ENCODE measurements at places on chromosomes 2 and 18.

DNA sequence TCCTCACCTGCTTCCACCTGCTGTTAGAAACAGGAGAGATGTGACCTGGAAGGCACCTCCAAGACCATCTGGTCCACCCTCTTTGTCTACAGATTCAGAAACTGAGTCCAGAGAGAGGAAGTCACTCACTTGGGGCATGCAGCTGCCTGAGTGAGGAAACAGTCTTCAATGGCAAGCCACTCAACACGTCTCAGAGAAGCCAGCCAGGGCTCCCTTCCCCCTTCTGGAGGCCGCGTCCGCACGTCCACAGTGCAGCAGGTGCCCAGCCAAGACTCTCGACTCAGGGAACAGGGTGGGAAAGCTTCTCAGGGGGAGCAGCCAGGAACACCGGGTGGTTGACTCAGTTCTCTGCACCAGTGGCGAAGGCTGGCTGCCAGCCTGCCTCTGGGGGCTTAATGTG lies 201.7 kb downstream of the BCL11A start:
- DNase-seq, result no peak

DNA sequence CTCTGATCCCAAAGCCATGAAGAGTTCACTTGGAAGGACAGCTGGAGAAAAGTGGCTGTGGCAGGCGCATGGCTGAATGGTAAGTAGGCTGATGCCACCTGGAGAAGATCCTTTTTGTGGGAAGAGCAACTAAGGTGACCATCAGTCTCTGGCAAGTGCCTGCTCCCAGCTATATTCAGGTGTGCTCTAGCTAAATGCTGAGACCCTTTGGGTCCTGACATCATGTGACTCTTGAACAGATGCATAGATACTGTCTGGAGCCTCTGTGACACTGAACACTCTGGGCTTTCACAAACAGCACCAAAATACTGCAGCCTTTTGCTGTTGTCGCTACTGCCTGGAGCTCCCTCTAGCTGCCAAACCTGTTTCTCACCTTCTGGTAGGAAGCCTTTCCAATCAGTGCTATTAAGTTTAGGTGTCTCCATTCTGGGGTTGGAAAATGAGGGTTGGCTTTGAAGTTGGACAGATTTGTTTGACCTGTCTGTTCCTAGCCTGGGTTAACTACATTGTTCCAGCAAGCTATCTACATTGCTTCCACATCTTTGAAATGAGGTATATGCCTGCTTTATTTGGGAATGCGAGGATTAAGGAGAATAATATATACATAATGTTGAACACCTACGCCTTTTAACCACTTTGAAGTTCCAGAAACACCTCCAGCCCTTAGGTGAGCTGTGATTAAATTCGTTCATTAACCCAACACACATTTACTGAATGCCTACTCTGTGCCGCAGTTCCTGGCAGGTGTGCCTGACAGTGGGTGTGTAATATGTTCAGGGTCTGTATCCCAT lies 3.1 kb downstream of the EGR4 start:
- DNase-seq, result peak; percentile 54

- DNase-seq, result no peak
These were observed 22.6 kb downstream of the GREB1L start for GRCh38 chr18:21264651-21265050.

DNA sequence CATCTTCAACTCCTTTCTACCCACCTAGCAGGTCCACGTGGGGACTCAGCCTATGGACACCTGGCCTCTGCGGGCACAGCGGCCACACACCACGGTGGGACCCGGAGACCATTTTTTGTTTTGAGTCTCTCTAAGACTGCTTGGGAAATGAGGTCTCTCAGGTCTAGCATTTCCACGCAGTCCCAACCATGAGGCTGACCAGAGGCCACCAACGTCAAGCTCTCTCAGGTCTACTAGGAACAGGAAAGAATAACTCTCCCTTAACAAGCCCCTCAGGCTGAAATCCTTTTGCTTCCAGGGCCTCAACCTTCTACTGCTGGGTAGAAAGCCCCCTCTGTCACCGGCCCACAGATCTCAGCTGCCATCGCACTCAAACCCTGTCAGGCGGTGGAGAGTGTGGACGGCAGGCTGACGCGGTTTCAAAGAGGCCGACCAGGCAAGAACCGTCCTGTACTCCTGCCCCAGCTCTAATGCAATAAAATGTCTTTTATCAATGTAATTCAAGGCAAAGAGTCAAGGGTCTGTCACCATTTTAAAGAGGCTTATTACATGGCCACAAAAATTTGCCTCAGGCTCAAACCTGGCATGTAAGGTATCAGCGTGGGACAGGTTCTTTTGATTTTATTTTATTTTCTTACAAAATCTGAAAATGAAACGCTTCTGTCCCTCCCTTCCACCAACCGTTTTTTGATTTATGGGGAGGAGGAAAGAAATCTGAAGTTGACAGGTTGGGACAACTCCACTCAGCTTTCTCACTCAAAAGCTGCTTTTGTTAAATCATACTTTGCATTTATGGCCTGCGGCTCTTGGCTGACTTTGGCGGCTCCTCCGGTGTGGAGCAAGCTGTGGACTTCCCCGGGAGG lies 74.0 kb downstream of the BCL11A start:
- no peak for DNase-seq

GRCh38 chr2:79292958-79293315 lies 133.4 kb upstream of the REG3A start:
- no peak for DNase-seq

DNA sequence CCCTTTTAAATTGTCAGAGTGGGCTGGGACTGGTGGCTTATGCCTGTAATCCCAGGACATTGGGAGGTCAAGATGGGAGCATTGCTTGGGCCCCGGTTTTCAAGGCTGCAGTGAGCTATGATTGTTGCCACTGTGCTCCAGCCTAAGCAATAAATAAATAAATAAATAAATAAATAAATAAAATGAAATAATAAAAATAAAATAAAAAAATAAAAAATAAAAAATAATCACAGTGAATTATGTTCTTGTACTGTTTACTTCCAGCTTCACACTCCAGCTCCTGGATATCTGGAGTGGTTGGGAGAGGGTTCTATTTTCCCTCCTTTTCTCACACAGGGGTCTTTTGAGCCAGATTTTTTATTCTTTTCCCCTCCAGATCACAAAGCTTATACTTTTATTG lies 26.2 kb upstream of the PNPT1 start:
- no peak for DNase-seq

DNA sequence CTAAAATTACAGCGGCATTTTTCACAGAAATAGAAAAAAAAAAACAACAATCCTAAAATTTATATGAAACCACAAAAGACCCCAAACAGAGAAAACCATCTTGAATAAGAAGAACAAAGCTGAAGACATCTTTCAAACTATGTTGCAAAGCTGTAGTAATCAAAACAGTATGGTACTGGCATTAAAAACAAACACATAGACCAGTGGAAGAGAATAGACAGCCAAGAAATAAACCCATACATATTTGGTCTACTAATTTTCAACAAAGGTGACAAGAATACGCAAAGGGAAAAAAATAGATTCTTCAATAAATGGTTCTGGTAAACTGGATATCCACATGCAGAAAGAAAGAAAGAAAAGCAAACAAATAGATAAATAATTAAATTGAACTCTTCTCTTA lies 9.0 kb upstream of the CCDC150 start:
- DNase-seq, result no peak

GRCh38 chr2:119721904-119722303 lies 37.8 kb upstream of the PTPN4 start:
- no peak for DNase-seq

DNA sequence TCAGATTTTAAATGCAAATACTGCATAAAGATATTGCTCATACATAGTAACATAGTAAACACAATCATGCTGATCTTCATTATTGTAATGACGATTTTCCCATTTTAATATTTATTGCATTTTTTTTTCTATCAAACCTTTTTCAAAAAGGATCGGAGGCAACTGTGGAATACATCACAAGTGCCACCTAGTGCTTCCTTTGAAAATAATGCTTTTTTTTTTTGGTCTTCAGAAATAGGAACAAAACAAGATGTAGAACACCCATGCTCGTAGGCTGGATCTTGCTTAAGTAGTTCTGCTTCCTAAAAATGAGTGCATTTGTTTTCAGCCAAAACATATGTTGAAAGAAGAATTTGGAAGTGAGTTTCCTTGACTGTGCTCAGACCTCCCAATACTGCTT lies 35.7 kb upstream of the GPR155 start:
- DNase-seq, result no peak

GRCh38 chr2:96739076-96739632 lies 710 bp downstream of the LMAN2L start:
- no peak for DNase-seq

GRCh38 chr2:168660870-168661862 lies 141.3 kb upstream of the NOSTRIN start:
- peak; percentile 37 for DNase-seq

DNA sequence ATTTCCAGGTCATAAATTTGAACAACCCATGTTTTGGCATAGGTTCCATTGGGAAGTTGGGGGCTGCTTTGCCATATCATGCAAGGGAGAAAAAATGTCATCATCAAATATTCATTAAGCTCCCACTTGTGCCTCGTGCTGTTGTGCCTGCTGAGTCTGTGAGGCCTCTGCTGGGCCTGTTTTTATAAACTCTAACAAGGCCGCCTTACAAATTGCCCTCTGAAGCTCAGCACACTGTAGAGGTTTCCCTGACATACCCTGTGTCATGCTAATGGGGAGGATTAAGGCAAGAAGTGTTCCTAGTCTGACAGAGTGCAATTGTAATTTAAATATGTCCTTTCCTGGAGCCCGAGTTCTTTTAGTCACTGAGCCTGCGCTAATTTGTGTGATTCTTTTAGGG lies 17.6 kb downstream of the OSBPL6 start:
- DNase-seq, result no peak

DNA sequence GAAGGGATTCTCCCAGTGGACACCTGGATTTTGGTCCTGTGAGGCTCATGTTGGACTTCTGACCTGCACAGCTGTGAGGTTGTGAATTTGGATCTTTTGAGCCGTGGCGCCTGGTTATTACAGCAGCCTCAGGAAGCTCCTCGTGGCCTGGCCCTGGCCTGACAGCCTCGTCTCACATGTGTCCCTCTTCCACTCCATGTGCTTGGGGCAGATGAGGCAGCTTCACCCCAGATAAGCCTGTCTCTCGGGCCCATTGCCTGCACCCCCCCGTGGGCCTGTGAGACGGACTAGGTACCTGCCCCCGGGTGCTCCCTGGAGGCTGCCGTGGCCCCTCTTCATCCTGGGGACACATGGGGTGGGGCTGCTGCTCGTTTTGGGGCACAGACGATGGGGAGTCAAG lies 51.2 kb downstream of the CTDP1 start:
- no peak for DNase-seq

GRCh38 chr18:78378983-78379382 lies 600.6 kb upstream of the SALL3 start:
- no peak for DNase-seq

GRCh38 chr18:61808286-61808685 lies 84.5 kb downstream of the RNF152 start:
- no peak for DNase-seq

- DNase-seq, result peak; percentile 57
These were observed 553 bp downstream of the CNDP2 start for GRCh38 chr18:74496508-74497323.

DNA sequence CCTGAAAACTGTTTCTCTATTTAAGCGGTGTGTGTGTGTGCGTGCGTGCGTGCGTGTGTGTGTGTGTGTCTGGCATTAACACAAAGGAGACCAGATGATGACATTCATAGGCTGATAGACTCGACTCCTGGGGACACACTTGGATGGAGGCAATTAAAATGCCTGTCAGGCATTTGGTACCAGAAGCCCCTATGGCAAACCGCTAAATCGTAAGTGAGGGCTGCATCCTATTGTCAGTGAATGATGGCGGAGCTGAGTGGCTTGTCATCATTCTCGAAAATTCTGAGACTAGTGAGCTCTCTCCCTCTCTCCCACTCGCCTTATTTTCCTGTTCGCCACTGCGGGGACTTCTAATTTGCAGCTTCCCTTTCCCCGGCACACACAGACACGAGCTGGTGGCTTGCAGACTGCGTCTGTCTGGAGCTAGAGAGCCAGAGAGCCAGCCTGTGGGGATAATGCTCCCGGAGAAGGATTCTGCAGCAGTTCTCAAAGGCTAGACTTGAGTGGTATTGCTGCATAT lies 155.4 kb downstream of the MAP2 start:
- DNase-seq, result peak; percentile 22

DNA sequence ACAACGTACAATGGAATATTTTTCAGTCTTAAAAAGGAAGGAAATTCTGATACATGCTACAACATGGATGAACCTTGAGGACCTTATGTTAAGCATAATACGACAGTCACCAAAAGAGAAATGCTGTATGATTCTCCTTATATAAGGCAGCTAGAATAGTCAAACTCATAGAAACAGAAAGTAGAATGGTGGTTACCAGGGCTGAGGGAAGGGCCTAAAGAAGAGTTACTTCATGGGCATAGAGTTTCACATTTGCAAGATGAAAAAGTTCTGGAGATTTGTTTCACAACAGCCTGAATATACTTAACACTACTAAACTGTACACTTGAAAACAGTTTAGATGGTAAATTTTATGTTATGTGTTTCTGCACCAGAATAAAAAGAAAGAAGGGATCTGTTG lies 113.3 kb downstream of the GALNT1 start:
- DNase-seq, result no peak

- peak; percentile 22 for DNase-seq
These were observed 17.6 kb downstream of the MRPL35 start for GRCh38 chr2:86216575-86217555.
